Stimulated activated CD8-positive, alpha-beta memory T cell treated with anti-CD3 and anti-CD28 coated beads, Interleukin-15, amount 100 ng/mL, for 24 hours (primary cell): ENCODE measurements at places on chromosomes 5 and 9.

DNA sequence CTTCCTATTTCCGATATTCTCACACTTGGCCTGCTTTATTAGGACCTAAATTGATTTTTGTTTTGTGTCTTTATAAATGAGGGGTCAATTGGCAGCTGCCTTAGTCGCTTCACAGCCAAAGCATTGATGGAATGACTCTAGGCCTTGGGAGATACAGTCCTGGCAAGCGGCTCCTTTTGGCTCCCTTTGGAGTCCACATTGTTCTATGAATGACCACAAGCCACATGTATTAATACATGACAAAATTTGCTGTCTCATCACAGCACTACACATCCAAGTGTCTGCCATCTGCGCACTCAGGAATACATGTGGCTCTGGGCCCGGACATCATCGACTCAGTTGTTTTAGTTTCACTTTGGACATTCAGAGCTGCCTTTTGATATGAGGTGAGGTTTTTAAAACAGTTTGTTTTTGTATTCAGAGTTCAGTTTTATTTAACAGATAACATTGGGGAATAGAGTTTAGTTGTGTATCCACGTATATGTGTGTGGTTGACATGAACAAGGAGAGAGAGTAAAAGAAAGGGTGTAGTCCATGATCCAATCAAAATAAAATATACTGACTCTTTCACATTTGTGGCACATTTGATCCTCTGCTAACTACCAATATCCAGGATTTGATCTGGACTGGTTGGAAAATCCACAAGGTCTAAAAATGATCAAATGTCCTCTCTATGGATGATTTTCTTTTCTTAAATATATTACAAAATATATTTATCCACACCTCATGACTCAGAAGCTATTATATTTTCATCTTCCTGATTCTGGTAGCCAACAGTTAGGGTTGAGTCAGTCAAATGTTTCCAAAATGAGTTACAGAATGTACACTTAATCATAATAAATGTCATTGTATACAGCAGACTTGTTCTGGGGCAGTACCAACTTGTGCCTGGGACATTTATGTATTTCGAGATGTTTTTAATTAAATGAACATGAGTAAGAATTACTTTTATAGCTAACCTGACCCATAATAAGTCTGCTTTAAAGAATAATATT, 114.0 kb upstream of the MTAP start:
- no peak for DNase-seq

GRCh38 chr9:87343816-87344430, 153.7 kb upstream of the DAPK1 start:
- DNase-seq, result no peak

- DNase-seq, result no peak
These were observed 37.1 kb upstream of the PALM2AKAP2 start for GRCh38 chr9:109742776-109743348.

GRCh38 chr5:56310711-56311204, 77.6 kb upstream of the ANKRD55 start:
- DNase-seq, result no peak

- DNase-seq, result no peak
These were observed 21.1 kb downstream of the ZDHHC11B start for GRCh38 chr5:763397-763796.
